ENCODE measurements at places on chromosomes 6 and 20.

DNA sequence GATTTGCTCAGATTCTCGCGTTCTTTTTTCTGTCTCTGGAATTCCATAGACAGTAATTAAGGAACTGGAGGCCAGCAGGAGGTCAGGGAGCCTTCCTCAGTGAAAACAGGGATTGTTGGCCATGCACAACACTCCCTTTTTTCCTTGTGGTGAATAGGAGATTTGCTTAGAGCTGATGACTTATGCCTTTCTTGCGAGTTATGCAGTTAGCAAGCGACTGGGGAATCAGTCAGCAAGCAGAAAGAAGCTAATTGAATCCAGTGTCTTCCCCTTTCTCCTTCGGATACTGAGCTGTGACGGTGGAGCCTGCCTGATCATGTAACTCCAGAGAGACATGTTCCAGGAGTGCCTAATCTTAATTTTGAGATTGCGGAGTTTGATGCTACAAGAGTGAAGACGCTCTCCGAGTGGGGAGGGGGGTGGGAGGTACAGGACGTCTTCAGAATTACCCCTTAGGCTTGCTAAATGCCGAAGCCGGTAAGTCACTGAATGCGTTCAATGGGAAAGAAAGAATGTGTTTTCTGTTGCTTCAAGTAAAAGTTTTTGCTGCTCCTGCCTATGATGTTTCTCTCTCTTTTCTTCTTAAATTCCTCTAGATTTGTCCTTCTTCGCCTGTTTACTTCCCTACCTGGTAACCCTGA lies 165.9 kb downstream of the SASH1 start:
- no peak for DNase-seq

DNA sequence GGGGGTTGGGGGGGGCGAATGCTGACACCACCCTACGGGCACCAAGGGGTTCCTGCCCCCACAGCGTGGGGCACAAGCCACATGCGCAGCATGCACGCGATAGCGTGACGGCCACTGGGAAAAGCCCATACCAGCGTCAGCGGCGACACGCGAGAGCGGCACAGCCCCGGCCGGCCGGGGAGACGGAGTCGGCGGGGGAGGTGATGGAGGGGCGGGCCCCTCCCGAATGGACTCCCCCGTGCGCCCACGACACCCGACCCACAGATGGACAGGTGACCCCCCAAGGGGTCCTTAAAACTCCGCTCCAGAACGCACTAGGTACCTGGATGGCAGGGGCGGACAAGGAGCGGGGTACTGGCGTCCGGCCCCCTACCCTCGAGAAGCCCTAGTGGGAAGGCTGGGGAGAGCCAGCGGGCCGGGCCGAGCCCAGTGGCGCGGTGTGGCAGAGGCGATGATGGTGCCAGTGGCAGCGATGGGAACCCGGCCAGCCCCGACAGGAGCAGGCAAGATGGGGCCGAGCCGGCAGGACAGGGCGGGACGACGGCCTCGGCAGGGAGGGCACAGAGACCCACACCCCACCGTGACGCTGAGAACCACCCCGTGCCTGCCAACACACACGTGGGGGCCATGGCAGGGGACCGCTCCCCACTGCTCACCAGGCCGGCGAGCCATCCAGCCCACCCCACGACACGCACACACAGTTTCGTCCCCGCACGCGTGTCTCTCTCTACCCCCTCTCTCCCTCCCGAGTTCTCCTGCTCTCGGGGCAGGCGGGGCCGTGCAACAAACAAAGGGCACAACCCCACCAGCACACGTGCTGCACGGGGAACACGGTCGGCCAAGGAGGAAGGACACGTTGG lies 1959.8 kb upstream of the DEFB115 start:
- DNase-seq: no peak

DNA sequence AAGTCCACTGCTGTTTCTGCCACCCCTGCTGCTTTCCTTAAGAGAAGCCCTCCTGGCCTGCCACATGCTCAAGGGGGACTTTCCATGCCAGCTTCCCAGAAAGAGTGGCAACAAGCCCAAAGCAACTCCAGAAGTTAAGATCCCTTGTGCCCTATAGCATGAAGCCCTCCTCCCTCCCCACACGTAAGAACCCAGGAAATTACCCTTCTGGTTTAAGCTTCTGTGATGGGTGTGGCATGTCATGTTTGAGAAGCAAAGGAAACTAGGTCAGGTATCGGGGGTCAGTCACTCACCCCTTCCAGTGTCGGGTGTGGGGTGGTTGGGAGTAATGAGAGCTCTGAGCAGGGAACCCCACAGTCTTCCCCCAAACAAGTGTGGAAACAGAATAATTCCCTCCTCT lies 196.1 kb downstream of the LRFN2 start:
- no peak for DNase-seq

DNA sequence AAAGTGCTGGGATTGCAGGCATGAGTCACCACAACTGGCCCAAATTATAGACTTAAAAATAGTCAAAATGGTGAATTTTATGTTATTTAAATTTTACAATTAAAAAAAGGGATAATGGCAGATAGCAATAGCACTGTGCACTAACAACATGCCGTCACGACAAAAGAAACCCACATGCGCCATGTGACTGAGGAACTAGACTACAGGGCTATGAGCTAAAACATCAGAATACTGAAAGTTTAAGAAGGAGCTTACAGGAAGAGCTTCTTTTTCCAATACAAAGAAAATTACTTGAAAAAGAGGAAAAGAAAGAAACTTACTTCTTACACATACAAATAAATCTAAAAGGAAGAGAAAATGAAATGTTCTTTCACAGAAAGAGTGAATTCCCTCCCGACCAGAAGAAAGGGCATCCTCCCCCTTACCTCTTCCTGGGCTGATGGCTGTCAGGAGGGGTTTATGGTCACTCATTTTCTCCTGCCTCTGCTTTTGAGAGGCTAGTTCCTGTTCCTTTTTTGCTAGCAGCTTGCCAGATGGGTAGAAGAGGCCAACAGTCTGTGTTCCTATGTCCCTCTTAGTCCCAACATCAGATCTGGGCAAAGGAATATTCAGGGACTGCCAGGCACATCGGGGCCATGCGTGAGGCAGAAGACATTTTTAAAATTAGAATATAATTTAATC lies 54.5 kb downstream of the DZANK1 start:
- DNase-seq: no peak

- DNase-seq: peak; percentile 57
Measured at GRCh38 chr20:48823960-48824498, 3.8 kb downstream of the PREX1 start.

Measured in urothelium cell line (cell line).